Aortic smooth muscle cell (primary cell): ENCODE measurements at places on chromosomes 12 and 14. TPM values are rescaled to one million over a fixed set of nuclear protein-coding genes. Genes with fewer than 3 reads are reported as not detected.

Gene SIRT4
- total RNA-seq, result 0.79 and 0.87 TPM in 2 replicates

Gene KRT73
- not detected in 2 replicates for total RNA-seq

Gene FGD4
- 61.6 and 68.5 TPM in 2 replicates for total RNA-seq

Gene TAS2R42
- total RNA-seq, result not detected in 2 replicates

Gene PLEKHH1
- total RNA-seq, result 0.19 and 0.26 TPM in 2 replicates

Gene OR6C2
- not detected in 2 replicates for total RNA-seq

Gene KRT7
- total RNA-seq, result 0.66 and 2.2 TPM in 2 replicates
